ENCODE measurements at places on chromosomes 12 and 14.

DNA sequence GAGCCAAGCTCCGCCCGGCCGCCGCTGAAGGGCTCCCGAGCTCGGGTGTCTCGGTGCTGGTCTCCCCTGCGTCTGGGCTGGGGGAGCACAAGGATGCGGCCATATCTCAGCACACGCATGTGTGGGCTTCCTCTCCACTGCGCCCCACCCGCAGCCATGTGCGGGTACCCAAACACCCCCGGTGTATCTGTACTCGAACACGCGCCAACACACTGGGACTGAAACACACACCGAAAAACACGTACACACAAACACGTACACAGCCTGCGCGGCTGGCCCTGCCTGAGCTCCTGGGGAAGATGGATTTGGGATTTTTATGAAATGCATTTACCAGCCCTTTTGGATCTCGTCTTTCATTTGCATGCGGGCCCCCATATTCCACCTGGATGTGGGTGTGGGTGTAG, 897 bp upstream of the TBX3 start:
- DNase-seq = no peak

GRCh38 chr12:72836194-72836593, 564.0 kb downstream of the TRHDE start:
- no peak for DNase-seq

- DNase-seq = no peak
Observed at GRCh38 chr14:76112889-76113624, 38.7 kb upstream of the GPATCH2L start.

- DNase-seq = peak; percentile 31
Observed at GRCh38 chr12:131105736-131106348, 152.1 kb downstream of the ADGRD1 start.

GRCh38 chr12:5511644-5512600, 80.0 kb downstream of the NTF3 start:
- no peak for DNase-seq

DNA sequence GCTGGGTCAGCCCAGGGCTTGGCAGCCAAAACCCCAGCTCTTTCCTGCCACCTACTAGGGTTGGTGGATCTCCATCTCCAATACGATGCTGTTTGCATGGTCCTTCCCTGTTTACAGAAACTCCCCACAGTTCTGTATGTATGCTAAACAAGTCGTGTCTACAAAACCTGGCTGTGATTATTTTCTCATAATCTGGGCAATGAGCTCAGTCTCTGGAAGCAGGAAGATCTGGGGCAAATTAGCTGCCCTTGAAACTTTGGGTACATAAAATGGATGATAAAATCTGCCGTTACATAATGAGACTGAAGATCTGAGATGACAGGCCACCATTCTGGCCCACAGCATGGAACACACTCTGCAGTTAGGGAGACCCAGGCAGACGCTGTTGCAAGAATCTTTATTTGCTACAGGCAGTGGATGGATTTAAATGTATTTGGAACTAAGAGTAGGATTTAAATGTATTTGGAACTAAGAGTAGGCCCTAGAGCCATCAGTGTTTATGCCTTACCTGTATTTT, 31.7 kb downstream of the ACADS start:
- no peak for DNase-seq

- no peak for DNase-seq
Observed at GRCh38 chr14:35503646-35504045, 30.3 kb upstream of the INSM2 start.
